Stimulated activated CD4-positive, alpha-beta T cell treated with anti-CD3 and anti-CD28 coated beads, Interleukin-12 subunit alpha, Interleukin-12 subunit beta, amount 100 ng/mL, for 24 hours (primary cell): ENCODE measurements at places on chromosomes 4 and X.

GRCh38 chr4:151573945-151574344, 165.0 kb downstream of the FHIP1A start:
- no peak for DNase-seq

DNA sequence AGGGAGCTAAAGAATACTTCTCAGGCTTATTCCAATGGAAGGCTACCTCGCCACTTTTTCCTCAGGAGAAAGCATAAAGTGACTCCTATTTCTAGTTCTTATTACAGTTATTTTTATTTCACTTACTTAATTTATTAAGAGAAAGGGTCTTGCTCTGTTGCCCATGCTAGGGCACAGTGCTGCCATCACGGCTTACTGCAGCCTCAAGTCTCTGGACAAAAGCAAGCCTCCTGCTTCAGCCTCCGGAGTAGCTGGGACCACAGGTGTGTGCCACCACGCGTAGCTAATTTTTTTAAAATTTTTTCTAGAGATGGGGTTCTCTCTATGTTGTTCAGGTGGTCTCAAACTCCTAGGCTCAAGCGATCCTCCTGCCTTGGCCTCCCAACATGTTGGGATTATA, 36.0 kb upstream of the CHRNA9 start:
- DNase-seq, result no peak

- no peak for DNase-seq
Observed at GRCh38 chr4:173318648-173319211, 15.4 kb downstream of the HMGB2 start.

GRCh38 chrX:132618810-132619209, 130.0 kb upstream of the MBNL3 start:
- no peak for DNase-seq

- DNase-seq, result no peak
Observed at GRCh38 chr4:87134122-87134521, 86.3 kb downstream of the KLHL8 start.

DNA sequence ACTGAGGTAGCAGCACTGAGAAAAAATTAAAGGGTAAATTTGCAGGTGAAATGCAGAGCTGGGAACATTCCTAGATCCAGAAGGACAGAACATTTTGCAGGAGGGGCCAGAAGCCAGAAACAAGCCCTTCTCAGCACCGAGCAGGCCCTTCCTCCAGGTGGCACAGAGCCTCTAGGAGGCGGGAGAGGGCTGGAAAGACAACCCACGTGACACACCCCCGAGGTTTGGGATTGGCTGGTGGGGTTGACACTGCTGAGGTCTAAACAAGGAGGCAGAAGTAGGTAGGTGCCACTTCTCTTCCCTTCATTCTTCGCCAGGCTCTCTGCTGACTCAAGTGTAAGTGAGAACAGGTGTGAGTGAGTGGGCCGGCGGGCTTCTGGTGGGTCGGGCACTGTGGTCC, at the start of gene PAGE4:
TSS of gene PAGE4 (plus strand) at position 288 of the 400 bp plus-strand sequence. CDS start 1,126 bp downstream, outside the sequence.
- DNase-seq, result no peak

GRCh38 chr4:120694973-120695372, 227.6 kb downstream of the PRDM5 start:
- no peak for DNase-seq

DNA sequence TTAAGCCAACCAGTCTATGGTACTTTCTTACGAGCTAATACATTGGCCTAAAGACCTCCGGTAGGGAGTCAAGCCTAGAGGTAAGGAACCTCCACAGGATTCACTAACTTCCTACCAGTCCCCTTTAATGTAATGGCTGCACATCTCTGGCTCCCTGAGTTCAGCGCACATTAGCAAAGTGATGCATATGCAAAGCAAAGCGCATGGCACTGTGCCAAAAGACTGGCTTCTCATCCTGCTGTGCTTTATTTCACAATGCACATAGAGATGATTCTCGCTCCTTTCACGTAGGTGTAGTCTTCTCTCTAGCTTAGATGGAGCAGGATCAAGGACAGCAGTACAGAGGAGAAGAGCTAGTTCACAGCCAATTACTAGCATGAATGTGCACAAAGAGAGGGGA, 14.6 kb upstream of the CLTRN start:
- DNase-seq, result no peak
